ENCODE measurements at places on chromosomes 13 and 19.

DNA sequence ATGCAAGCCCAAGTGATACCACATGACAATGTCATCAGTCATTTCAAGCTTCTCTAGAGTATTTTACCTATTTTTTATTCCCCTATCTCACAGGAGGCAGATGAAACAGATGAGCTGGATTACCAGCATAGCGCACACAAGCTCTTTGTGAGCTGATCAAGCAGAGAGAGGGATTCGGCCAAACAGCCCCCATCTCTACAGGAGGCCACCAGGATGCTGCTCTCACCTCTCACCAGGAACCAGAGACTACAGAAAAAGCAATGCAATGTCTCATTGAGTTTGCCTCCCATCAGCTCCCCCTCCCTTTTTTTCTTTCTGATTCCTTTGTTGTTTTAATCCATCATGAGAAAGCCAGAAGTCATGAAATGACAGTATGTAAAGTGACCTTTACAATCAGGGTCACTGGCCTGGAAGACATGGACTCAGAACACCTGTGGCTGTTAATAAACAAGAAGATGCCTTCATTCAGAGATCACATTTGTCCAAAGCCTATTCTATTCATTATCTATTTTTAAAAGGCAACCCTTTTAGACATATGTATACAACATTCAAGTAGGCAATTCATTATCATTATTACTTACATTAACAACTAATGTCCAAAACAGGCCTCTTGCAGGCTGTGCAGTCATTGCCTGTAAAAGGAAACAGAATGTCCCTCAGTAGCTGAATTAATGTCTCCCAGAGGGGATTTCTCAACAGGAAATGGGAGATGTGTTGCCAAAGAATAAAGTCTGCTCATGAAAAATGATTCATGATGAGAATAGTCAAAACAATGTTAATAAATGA lies 656.6 kb downstream of the TBC1D4 start:
- DNase-seq: no peak

DNA sequence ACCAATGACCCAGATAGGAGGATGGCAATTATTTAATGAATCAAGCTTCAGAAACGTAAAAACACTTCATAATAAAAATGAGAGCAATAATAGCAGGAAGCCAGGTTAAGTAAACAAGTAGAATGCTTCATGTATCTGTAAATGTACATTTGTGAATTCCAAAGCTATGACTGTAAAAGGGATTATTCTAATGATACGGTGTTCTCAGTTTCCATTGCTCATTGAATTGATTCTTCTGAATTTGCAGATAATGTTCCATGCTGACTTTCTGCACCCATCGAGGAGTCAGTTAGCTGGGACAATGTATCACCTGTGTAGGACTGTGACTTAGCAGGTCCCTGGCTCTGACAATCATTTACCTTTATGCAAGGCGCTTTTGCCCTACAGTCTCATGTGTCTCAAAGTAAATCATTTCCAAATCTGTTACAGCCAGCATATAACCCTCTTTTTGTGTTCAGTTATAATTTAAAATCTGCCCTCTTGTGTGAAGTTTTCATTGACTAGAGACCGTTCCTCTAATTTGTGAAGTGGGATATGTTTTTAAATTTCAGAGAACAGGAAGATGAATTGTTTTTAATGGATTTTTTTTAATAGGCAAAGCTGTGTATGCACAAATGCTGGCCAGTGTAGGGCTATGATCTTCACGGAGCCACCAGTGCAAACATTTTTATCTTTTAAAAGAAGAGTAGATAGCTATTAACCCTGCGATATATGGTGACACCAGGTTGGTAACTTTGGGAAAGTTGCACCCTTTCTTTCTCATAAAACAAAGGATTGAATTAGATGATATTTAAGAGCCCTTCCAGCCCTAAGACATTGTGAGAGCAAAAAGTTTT lies 267.1 kb downstream of the KLF5 start:
- DNase-seq: no peak

GRCh38 chr19:47056411-47056810 lies 8.0 kb upstream of the TMEM160 start:
- DNase-seq: no peak

GRCh38 chr13:112627161-112627560 lies 39.2 kb upstream of the TUBGCP3 start:
- no peak for DNase-seq

GRCh38 chr13:58630794-58631193 lies 999.2 kb downstream of the PCDH17 start:
- DNase-seq: no peak

DNA sequence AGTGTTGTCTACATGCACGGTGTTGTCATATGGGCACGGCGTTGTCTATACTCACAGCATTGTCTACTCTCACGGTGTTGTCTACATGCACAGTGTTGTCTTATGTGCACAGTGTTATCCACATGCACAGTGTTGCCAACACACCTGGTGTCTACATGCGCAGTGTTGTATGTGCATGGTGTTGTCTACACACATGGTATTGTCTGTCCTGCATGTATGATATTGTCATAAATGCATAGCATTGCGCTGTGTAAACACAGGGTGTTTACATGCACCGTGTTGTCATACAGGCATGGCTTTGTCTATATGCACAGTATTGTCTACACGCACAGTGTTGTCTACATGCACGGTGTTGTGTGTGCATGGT lies 6.8 kb downstream of the ADPRHL1 start:
- DNase-seq: no peak

DNA sequence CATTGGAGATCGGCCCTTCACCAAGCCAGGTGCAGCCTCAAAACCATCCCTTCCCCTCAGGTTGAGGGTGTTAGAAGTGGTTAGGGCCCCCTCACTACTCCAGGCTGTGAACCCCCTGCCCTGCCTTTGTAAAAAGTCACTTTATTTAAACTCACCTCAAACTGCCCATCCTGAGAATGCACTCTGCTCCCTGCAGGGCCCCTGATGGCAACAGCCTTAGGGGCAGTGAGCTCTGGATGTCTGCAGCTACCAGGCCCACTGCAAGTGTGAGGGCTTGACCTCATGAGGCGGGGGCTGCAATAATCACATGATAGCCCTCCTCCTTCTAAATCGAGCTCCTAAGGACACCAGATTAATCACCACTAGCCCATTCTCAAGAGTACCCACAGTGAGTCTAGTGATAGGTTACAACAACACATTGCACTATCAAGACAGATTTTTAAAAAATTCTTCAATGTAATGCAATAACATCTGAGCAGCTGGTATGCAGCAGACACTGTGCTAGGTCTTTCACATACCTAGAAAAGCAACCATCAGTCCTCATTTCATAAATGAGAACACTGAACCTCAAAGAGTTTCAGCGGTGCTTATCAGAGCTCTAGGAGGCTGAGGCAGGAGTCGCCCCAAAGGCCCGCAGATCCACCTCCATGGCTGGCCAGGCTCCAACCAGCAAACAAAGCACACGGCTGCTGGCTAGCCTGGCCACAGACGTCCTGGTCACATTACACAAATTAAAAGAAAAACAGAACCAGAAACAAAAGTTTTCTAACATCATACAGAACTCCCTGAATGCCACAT lies 26.0 kb downstream of the SLC7A1 start:
- DNase-seq: no peak

DNA sequence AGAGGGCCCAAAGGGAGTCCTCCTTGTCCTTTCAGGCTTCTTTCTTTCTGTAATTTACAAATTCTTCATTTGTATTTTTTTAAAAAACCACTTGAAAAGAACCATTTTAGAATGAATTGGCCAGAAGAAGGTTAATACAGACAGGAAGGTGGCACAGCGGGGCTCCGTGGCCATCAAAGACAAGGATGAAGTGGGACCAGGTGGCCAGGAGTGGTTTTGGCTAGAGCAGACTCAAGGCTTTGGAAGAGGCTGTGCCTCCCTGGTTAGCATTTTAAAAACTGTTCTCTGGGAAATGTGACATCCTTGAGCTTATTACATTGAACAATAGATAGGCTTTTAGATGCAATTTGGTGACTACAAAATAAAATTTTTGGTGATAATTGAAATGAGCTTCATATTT lies 48.4 kb downstream of the ATP8A2 start:
- no peak for DNase-seq

DNA sequence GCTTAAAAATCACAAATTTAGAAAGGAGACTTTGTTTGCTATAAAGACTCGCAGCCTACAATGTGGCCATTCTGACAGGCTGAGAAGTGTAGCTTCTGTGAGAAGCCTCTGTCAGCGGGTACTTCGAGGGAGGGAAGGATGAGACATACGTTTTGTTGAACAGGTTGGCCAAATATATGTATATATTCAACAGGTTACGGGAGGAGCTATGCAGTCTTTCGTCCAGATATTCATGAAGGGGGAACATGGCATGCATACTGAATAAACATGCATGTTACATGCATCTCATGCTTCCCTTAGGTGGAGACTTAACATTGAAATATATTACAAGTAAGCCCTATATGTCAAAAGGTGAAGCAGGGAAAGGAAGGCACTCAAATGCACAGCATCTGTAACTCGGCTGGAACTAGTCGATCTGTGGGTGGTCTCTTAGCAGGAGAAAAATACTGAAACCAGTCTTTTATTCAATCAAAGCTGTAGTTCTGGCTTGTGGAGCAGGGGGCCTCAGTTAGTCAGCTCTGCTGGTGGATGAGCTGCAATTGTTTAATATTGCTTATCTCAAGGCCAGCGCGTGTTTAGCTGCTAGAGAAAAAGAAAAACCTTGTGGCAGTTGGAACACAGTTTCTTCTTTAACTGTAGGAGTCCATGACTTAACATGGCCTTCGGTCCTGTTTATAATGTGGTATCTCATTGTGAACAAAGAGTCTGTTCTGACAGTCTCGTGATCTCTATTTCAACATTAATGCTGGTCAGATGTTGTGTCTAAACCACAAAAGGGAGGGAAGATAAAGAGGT lies 94.3 kb downstream of the FAM216B start:
- no peak for DNase-seq

- no peak for DNase-seq
Observed at GRCh38 chr19:14088634-14089411, 1.7 kb downstream of the SAMD1 start.

DNA sequence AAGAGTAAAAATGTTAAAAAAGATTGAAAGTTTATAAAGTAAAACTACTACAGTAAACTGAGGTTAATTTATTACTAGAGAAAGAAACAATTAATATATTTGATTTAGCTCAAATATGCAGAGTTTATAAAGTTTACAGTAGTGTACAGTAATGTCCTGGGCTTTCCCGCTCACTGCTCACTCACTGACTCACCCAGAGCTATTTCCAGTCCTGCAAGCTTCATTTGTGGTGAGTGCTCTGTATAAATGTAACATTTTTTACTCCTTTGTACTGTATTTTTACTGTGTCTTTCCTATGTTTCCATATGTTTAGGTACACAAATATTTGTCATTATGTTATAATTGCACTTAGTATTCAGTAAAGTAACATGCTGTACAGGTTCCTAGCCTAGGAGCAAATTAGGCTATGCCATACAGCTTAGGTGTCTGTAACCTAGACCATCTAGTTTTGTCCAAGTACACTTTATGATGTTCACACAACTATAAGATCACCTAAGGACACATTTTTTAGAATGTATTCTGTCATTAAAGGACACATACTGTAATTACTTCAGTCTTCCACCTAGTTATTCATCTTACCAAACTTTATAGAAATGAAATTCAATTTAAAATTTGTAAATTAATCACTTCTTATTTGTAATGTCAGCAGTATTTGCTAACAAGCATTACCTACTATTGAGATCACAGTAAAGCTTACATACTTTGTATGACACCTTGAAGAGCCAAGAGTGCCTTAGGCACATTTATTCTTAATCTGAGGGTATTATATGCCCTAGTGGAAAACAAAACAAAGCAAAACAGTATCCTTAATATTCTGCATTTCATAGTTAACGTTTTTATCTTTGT lies 683.4 kb downstream of the PCDH9 start:
- no peak for DNase-seq

- no peak for DNase-seq
Observed at GRCh38 chr19:413756-414420, 4.9 kb upstream of the C2CD4C start.

- no peak for DNase-seq
Observed at GRCh38 chr13:80336776-80337287, 4.1 kb downstream of the SPRY2 start.

- no peak for DNase-seq
Observed at GRCh38 chr13:39985071-39985470, 329.6 kb downstream of the COG6 start.

DNA sequence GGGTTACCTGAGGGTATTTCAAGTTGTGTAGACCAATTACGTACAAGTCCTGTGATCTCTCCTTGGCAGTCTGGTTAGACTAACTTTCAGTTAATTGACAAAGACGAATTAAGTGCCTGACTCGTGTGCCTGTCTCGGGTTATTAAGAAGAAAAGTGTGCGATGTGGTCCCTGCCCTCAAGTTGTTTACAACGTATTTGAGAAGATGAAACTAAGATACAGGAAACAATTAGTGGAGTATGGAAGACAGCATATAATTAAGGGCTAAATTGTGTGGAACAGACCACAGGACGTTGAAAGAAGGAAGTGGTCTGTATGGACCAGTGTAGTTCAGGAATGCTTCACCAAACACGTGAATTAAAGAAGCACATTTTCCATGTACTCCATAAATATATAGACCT lies 49.2 kb downstream of the KLF5 start:
- no peak for DNase-seq

Data from cortex of kidney (tissue), 1 donor.